Urothelium cell line (cell line): ENCODE measurements at places on chromosomes 5 and 9.

DNA sequence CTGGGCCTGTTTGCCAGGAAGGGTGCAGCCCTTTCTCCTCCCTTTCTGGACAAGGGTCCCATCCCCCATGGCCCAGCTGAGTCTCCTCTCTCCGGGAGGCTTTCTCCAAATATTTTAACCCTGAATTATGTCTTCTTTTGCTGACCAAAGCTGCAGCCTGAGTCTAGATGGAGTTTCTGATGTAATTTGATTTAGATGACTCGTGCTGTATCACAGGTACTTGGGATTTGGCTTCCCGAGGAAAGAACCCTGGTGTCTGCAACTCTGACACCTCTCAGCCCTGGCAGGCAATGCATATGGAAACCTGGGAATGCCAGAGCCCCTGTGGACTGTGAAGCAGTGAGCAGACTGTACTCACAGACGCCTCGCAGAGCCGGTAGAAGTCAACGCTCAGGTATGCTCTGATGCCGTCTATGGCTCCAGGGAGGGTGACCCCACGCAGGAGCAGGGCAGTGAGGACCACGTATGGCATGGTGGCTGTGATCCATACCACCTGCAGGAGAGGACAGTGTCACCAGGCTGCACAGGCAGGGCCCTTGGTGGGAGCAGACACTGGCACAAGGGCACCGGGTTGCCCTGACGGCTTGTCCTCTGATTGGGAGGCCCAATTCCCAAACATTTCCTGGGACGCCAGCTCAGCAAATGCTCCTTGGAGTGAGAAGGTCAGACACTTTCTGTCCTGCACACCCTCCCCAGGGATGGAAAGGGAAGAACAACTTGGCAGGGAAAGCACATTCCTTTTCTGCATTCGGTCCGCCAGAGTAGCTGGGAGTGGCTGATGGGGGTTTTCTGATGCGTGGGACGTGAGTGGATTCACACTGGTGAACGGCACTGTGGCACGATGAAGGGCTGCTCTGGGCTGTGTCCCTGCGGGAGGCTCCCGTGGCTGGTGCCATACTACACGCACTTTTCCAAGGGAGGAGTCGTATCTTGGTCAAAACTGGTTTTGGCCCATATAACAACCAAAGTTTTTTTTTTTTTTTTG, 24.7 kb downstream of the SLC6A3 start:
- no peak for DNase-seq

DNA sequence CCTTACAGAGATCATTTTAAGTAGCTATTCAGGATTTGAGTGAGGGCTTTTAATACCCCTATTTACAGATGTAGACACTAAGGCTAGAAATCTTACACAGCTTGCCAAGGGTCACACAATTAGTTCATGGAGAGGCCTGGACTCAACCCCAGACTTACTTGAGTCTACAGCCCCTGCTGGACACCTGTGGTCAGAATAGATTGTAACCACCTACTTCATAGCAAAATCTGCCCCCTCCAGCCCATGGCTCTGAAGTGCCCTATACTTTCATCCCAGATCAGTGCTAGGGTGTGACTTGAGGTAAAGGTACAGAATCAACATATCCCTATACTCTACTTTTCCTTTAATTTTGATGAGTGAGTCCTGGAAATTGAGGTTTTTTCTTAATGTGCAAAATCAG, 291.3 kb downstream of the ADGRV1 start:
- DNase-seq = no peak

- DNase-seq = peak; percentile 90
Observed at GRCh38 chr9:35790385-35791296, 750 bp upstream of the NPR2 start.

DNA sequence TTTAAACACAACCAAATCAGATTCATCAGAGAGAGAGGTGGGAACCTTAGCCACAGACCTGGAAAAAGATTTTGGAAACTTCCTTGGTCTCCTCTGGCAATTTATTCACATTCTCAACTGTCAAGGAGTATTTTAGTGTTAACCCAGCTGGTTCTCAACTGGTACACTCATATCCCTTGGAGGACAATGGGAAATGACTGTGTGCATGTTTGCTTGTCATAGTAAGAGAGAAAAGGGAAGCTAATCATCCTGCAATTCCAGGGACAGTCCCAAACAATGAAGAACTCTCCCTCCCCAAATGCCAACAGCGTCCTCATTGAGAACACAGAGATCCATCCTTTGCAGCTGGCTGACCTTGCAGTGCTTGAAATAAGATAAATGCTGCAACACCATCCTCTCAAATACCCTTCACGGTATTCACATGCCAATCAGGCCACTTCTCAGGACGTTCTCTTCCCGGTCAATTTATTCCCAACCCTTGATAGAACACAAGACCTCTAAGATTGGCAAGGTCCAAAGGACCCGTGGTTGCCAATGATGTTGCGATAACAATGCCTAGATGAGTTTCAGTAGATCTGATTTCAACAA, 75.5 kb downstream of the EPB41L4B start:
- no peak for DNase-seq

GRCh38 chr9:115642285-115642684, 511.3 kb upstream of the PAPPA start:
- DNase-seq = no peak
